Stimulated activated CD4-positive, alpha-beta T cell treated with anti-CD3 and anti-CD28 coated beads, Interleukin-1b, Interleukin-23, amount 100 ng/mL, for 4 hours (primary cell): ENCODE measurements at places on chromosomes 16 and 17.
A peak's percentile ranks its signal among the peaks of the same experiment; 100 is the strongest.

GRCh38 chr16:20323591-20324117 lies 3.7 kb downstream of the GP2 start:
- no peak for DNase-seq

- no peak for DNase-seq
Measured at GRCh38 chr17:36575028-36575427, 16.7 kb upstream of the DHRS11 start.

DNA sequence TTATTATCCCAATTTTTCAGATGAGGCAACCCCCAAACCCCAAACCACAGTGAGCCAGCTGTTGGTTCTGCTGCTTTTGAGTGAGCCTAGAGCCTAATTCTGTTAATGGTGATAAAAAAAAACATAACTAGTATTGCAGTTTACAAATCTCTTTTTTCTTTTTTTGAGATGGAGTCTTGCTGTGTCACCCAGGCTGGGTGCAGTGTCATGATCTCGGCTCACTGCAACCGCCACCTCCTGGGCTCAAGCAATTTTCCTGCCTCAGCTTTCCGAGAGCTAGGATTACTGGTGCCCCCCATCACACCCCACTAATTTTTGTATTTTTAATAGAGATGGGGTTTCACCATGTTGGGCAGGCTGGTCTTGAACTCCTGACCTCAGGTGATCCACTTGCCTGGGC lies 3.1 kb downstream of the WNT9B start:
- no peak for DNase-seq

DNA sequence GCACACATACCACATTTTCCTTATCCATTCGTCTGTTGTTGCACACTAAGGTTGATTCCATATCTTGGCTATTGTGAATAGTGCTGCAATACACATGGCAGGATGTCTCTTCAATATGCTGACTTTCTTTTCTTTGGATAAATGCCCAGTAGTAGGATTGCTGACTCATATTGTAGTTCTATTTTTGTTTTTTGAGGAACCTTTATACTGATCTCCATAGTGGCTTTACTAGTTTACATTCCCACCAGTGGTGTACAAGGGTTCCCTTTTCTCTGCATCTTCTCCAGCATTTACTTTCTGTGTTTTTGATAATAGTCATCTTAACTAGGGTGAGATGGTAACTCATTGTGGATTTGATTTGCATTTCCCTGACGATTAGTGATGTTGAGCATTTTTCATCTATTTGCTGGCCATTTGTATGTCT lies 118.1 kb downstream of the STXBP4 start:
- DNase-seq, result no peak

- no peak for DNase-seq
Measured at GRCh38 chr16:70702624-70703023, 16.8 kb upstream of the MTSS2 start.

DNA sequence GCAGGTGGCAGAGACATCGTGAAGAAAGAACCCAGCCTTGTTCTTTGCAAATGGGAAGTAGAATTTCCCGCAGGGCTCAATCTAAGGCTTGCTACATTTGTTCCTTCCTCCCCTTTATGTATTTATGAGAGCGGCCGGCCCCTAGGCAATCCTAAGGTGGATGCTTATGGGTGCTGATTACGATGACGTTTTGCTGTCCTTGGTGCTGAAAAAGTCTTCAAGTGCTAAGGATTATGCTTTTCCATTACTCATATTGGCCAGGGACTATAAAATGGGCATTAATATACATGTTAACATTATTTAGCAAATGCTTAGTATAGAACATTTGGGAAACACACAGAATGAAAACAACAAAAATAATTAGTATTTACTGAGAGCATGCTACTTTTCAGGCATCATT lies 313.3 kb upstream of the XYLT1 start:
- no peak for DNase-seq

DNA sequence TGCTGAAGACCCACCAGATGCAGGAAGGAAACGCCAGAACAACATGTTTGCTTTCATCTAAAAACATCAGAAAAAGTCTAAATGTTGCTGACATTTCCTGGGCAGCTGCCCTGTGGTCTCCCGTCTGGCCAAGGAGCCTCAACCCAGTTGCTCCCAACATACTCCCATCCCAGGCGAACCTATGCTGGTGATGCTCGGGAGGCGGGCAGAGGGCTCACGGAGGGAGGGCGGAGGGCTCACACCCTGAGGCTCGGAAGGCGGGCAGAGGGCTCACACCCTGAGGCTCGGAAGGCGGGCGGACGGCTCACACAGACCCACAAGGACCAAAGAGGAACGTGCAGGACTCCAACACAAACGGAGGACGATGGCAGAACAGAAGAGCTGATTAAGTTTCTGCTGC lies 135.4 kb downstream of the ANKRD11 start:
- no peak for DNase-seq

DNA sequence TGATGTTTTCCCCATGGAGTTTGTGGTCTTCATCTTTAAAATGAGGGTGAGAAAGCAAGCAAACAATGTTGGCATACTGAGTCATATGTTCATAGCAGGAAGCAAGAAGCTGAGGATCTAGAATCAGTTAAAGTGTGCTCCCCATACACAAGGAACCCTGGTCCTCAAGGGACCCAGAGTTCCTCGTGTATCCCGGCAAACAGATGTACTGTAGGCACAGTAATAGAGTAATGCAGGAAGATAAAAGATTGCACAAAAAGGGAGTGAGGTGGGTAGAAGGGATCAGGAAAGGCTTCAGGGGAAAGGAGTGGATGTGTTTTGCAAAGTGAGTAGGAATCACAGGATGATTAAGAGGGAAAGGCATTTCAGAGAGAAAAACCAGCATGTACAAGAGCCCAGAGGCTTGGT lies 412.3 kb upstream of the CDH11 start:
- DNase-seq, result no peak

GRCh38 chr16:49482690-49483089 lies 109.1 kb downstream of the C16orf78 start:
- DNase-seq, result no peak

DNA sequence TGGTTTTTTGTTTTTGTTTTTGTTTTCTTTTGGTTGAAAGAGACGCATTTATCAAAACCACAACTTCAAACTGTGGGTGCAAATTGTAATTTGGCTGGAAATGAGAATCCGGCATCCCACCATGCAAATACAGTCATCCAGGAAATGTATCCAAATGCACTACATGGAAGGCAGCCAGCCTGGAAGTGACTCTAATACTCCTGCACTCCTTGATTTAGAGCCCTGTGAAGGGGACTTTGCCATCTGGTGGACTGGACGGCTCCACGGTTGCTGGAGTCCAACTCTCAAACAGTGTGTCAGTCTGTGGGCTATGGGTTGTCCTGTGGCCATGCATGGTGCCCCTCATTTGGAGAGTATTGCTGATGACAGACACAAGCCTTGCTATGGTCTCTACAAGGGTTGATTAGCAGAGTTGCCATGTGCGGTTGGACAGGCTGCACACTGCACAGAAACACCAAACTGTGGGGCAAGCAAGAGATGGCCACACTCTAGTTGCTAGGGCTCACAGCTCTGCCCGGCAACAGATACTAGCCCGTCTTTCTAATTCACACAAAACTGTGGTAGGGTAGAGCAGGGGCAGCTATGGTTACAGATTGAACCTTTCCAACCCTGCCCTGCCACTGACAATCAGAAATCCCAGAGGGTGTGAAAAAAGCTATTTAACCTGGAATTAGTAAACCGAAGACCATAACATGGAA lies 62.4 kb downstream of the VAT1L start:
- DNase-seq, result no peak

DNA sequence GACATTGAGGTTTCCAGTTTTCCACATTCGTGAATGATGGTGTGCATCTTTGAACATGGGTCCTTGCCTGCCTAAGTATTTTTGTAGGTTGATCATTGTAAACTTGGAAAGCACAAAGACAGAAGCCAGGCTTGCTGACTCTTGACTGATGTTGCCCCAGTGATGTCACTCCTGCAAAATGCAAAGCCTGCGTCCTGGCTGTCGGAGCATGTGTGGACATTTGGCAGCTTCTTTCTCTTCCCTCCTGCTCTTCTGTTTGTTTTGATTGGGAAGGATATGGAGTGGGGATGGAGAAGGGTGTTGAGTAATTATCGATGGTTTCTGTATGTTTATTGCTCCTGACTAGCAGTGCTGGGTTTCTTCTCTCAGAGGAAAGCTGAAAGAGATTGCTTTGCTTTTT lies 3.2 kb downstream of the NDE1 start:
- DNase-seq, result no peak

DNA sequence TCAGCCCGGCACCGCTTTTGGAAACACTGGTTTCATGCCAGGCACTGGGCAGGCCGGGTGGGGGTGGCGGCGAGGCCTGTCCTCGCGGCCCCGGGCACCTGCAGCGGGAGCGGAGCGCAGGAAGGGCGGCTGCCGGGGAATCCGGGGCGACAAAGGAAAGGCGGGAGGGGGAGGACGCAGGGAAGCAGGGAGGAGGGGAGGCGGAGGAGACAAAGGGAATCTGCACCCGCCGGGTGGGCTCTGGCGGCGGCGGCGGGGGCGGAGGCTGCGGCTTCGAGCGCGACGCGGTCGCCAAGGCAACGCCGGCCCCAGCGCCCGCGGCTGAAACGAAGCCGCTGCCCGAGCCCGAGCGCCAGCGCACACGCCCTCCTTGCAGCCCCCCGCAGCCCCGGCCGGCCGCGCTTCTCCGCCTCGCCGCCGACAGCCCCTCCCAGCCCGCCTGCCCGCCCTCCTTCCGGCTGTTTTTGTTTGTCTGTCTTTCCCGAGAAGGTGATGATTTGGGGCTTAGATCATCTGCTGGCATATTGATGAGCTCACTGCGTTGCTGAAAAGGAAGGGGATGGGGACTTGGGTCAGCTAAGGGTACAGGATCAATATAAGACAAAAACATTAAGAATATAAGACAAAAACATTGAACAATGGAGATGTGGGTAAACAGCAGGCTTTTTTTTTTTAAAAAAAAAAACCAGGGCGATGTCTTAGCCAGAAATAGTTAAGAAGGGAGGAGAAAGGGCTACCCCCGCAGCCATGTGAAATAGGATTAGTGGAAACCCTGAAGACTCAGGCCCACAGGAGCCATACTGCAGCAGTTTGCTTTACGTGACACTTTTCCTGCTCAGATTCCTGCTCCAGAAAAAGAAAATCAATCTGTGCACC lies 32.7 kb downstream of the CDK5R1 start:
- DNase-seq, result peak; percentile 27

DNA sequence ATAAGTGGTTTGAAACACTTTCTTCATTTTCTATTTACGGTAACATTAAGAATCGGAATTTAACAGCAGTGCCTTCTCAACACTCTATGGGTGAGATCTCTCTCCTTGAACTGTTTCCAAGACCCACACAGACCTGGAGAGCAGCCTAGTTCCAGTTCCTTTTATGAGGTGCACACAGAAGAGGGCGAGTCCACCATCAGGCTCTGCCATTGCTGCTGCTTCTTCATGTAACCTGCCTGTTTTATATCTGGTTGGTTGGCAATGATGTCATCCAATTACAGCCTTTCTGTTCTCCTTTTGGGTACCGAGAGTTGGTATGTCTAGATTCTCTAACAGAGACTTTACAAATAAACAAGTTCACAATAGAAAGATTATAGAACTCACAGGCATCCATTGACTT lies 225.7 kb downstream of the UTP18 start:
- no peak for DNase-seq

- DNase-seq, result no peak
Measured at GRCh38 chr16:20241321-20241720, 86.0 kb downstream of the GP2 start.

DNA sequence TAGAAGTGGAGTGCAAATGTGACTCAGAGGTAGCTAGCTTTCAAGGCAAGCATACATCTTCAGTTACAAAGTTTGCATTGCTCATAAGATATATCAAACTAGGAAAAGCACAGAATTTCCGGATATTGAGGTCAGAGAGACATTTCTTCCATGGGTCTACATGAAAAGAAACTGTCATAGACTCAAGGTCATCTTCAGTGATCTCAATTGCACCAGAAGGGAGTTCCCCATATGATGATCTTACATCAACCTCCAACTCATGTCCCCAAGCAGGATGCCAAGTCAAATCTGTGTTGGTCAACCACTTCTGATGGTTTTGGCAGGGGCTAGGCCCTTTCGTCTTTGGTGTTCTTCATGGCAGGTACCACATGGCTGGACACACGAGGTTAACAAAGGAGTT lies 459.9 kb upstream of the MAF start:
- DNase-seq, result no peak

DNA sequence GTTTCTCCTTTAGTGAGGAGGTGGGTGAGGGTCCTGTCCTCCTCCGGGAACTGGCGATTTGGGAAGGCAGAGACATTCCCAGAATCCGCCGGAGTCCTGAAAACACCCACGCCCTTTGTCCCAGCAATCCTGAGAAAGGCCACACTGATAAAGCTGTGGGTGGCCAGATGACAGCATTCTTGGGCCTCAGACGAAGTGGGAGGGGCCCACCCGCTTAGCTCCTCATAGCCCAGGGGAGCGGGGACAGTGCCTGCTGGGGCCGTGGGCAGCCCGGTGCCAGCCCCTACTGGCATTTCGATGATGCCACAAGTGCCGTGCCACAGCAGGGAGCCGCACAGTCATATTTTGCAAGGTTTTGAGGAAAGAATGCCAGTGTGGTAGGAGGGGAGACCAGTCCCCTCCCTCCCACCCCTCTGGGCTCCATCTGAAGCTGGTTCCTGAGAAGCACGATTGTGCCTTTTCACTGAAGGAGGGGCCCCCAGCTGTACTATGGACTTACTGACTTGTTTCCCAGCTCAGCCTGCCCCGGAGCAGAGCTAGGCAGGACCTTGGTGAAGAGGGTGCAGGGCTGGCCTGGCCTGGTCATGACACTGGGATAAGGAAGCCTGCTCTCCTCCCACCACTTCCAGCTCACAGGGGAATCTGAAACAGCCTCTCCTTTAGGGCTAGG lies 20.9 kb upstream of the MPRIP start:
- DNase-seq, result no peak

GRCh38 chr16:31478956-31479355 lies 4.0 kb upstream of the SLC5A2 start:
- no peak for DNase-seq

DNA sequence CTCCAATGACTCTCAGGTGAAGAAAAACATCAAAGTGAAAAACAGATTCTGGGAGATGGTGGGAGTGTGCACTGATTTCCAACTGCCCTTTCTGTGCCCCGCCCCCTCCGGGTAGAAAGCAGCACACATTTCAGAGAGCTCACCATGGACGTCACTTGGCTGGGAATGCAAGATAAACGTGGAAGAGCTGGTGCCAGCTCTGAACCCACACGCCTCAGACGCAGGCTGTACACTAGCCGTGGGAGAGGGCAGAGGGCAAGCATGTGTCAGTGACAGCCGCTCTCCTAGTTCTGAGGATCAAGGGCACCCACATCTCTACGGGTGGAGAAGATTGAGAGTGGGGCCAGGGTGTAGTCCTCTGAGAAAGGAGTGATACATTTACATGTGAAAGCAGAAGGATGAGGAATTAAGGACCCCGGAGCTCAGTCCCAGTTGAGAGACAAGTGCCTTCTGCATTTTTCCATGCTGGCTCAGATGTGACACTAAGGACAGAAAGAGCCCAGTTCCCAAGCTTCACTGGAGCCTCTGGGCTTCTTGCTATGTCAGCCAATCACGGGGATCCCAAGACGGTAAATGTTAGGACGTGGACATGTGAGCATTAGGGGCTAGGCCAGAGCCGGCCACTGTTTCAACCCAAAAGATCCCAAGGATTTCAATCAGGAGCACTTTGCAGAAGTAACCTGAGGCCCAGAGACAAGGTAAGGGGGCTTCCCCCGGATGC lies 101.3 kb downstream of the ZFHX3 start:
- DNase-seq, result no peak

DNA sequence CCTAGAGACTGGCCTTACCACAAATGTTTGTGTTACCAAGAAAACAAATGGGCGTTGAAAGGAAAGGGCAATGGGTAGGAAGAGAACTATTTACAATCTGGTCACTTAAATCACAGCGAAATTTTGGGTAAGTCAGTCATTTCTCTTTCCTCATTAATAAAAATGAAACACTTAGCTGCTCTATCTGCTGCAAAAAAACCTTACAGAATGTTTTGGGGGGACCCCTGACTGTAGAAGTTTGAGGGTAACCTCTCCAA lies 742 bp upstream of the NUTF2 start:
- no peak for DNase-seq
